NCI-H446 treated with DMSO at 0.1 percent for 48 hours (cell line): ENCODE measurements at places on chromosomes 2 and 18.

- no peak for DNase-seq
Measured at GRCh38 chr2:100302585-100302892, 19.8 kb downstream of the LONRF2 start.

DNA sequence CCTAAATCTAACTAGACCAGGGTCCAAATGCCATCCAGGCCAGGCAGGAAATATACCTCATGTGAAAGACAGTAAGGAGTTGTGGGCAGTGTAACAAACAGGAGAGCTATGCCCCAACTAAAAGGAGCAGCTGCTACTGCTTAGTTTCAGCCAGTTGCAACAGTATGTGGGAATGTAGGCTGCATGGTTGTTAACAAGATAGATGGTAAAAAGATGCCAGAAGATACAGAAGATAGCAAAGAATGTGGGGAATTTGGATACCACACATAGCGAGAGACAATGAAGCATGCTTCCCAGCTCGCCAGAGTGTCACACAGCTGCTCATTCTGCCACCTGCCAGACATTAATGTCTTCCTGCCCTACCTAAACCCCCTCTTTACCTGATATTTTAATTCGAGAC, 39.4 kb upstream of the CYBRD1 start:
- DNase-seq: no peak

DNA sequence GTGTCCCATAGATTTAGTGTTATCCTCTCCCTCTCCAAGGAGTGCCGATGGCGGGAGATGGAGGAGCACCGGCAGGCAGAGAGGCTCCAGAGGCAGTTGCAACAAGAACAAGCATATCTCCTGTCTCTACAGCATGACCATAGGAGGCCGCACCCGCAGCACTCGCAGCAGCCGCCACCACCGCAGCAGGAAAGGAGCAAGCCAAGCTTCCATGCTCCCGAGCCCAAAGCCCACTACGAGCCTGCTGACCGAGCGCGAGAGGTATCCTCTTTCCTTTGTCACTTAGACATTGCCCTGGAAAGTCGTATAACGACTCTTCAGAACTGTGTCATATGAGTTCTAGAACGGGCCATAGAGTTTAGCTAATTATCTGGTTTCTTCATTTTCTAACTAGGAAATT, 132.2 kb upstream of the IL1R2 start:
- no peak for DNase-seq

- no peak for DNase-seq
Measured at GRCh38 chr2:39603436-39603835, 62.3 kb upstream of the TMEM178A start.

- no peak for DNase-seq
Measured at GRCh38 chr2:177772529-177772928, 300.0 kb downstream of the PDE11A start.

DNA sequence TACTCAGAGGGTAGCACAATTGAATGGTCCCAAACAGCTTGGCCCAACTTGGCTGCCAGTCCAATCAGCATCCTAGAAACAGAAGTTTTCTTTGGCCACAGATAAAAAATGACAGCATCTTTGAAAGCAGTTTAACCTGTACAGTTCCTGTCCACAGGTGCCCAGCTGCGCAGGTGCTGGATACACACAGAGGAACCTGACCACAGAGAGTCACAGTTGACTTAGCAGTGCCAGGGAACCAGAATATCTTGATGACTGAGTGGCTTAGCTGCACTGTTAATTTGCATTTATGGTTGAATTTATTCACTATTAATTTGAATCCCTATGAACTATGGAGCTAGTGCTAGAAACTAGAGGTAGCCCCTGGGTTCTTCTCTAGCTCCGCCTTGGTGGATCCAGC, 93.7 kb downstream of the TPGS2 start:
- DNase-seq: no peak

GRCh38 chr2:214593727-214594126, 182.9 kb downstream of the VWC2L start:
- no peak for DNase-seq

GRCh38 chr2:119315241-119315925, 51.3 kb downstream of the C2orf76 start:
- DNase-seq: no peak

GRCh38 chr18:58695772-58696171, 24.5 kb downstream of the MALT1 start:
- DNase-seq: no peak

DNA sequence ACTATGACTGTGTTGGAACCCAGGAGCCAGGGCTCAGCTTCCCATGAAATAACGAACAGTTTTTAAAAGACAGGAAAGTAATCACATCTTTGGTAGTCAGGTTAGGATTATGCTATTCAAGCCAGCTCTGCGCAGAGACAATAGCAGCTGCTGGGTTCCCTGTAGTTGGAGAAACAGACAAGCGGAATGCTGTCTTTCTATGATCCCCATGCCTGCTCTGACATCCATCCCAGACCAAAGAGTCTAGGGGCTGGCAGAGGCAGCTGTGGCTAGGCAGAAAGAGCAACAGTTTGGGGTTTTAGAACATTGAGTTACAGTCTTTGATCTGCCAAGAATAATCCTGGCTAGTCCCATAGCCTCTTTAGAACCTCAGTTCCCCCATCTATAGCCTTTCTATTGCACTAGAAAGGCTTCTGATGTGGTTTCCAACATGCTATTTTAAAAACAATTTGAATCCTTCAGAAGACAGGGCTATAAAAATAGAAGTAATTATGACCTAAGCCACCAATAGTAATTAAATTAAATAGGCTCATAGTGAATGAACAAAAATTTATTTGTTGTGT, 146.8 kb downstream of the MTX2 start:
- no peak for DNase-seq

DNA sequence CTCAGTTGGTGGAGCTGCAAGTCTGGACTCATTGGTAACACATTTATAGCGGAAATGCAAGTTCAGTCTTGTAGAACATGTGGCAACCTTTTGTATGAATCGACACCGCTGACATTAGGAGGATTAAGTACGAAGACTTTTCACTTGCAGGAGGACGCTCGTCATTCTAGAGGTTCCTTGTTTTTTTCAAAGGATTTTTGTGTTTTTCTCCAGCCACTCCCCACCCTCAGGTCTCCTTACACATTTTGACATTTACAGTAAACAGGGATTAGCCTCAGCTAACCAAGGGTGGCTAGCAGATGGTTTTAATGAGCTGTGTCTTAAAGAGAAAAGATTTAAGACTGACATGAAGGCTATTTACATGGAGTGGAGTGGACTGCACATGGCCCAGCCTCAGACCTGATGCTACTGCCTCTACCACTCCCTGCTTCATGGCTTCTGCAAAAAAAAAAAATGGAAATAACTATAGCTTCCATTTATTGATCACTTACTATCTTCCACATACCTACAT, 173.8 kb downstream of the TRIB2 start:
- no peak for DNase-seq

DNA sequence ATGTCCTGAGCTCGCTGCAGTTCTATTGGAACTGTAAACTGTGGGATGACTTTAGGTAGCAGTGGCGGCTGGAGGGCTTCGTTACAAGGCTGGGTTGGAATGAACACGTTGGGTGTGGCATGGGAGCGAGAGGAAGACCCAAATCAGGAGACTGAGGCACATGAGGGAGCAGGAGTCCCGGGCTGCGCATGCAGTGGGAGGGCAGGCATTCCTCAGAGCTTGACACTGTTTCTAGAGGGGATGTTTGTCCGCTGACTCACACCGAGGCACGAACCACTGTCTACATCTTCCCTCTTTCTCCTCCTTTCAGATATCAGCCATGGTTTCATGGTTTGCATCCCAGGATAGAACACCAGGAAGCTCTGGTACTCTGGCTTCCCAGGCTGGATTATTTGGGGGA, 40.6 kb upstream of the LAMA1 start:
- no peak for DNase-seq

GRCh38 chr2:195898505-195899191, 170.0 kb downstream of the DNAH7 start:
- DNase-seq: peak; percentile 94
